ENCODE measurements at places on chromosomes 11 and 22.

DNA sequence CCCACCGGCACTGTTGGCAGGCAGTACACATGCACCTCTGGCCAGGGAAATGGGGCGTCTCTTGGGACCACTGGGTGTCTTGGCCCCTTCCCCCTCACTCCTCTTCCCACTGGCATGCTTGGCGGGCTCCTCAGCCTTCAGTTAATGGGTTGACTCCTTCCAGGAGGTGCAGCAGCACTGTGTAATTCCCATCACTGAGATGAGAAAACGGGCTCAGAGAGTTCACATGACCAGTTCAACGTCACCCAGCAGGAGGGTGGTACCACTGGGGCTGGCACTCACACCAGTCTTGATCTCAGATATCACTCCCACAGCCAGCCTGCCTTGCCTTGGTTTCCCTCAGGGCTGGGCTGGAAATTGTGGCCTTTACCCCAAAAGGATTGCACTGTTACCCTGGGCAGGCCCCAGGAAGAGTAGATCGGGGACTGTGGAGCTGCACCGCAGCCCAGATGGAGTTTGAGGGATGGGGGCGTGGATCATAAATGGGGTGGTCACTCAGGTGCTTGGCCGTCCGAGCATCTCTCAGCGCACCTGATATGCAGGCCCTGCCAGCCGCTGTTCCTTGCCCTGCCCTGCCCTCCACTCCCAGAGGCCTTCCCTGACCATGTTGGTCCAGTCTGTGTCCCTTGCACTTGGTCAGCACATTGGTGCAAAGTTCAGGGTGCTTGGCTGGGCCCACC lies 16.9 kb downstream of the CAPN5 start:
- DNase-seq: no peak

DNA sequence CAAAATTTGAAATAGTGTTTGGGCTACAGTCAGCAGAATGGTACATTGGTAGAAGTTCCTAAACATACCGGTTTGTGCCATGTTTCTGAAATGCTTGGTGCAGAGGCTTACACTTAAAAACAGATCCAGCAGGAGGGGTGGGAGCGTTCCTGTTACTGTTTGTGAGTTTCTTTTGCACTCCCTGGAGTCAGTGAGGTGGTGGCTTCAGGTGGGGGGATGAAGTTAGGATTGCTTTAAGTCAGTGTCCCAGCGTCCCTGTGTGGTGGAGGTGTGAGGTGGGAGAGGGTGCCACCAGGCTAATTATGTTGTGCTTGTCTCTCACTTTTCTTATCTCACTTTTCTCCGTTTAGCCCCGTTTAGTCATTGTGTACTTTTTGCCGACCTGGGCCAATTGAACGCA lies 9.7 kb downstream of the TNRC6B start:
- no peak for DNase-seq

DNA sequence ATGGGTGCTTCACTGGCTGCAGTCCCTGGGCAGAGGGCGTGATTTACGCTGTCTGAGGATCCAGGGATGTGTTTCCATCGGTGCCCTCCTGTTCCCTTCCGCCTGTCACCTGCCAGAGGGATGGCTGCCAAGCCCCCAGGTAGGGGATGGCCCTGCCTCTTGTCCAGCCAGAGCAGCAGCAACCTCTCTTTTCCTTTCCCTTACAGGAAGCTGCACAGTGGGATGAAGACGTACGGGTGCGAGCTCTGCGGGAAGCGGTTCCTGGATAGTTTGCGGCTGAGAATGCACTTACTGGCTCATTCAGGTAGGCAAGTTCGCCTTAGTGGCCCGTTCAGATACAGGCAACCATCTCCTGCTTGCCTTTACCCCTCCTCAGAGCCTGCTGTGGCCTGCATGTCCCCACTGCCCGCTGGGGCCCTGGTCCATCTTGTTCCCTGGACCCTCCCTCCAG lies 96.6 kb downstream of the ZBTB16 start:
- DNase-seq: no peak

- no peak for DNase-seq
Observed at GRCh38 chr22:25153961-25154666, 45.5 kb upstream of the CRYBB3 start.

GRCh38 chr22:35708917-35709316 lies 8.8 kb upstream of the APOL5 start:
- no peak for DNase-seq

DNA sequence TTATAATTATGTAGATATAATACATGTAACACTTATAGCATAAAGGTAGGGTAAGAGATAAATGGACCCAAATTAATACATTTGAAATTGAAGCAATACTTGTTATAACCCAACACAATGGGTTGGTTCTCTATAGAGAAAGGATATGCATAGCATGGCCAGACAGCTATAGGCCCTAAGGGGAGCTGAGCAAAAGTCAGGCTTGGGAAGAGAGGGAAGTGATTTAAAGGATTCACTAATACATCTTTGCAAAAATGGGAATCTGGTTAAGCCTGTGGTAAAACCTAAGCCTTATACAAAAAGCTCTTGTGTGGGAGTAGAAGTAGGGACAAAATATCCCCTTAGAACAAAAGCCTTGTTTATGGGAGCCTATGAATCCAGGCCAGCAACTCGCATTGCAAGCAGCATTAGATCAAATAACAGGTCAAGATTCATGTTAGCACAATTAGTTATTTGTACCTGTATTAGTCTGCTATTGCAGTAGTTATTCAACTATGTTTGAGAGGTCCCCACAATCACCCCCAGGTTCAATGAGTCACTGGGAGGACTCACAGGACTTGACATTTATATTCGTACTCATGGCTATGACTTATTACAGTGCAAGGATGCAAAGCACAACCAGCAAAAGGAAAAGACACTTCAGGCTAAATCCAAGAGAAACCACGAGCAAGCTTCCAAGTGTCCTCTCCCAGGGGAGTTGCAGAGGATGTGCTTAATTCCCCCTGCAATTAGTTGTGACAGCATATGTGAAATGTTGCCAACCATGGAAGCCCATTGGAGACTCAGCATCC lies 144.7 kb upstream of the LMO1 start:
- no peak for DNase-seq

DNA sequence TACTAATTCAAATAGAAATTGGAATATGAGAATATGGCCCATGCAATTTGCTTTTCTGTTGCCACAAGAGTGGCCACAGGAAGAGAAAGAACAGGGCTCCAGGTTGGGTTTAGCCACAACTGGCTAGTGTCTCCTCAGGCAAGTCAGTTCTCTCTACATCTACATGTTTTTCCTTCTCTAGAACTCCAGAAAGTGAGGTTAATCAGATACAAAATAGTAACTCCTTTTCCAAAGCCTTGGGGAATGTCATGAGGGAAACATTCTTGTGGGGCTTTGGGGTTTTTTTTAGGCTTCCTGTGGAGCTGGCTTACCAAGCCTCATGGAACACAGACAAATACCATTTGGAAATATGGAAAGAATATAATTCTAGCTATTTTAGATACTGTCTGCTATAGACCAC lies 161.6 kb downstream of the NAV2 start:
- DNase-seq: no peak

DNA sequence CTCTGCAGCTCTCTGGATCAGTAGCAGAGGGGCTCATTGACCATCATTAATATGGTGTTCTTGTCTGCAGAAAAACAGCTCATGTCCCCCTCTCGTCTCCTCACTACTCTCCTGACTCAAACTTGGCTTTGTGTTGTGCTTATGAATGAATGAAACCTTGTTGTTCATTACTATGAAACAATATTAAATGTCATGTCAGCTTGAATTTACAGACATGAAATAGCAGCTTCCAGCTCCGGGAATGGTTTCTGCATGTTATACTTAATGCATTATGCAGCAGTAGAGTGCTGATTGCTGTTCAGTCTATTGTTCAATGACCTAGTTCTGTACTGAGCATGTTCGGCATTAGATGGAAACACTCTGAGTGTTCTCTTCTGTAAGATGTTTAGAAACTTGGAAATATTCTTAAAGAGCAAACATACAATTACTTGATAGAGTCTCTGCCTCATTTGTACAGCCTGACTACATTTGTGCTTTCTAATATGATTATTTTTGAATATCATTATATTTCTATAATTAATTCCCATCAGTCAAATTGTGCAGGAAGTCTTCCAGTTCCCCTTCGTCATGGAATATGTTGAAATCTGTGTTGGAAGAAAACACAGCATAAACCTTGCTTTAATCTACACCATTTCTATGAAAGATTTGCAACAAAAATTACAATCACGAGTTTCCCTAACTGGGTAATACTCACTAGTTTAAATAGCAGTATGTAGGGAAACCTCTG lies 340.4 kb downstream of the SOX6 start:
- no peak for DNase-seq

DNA sequence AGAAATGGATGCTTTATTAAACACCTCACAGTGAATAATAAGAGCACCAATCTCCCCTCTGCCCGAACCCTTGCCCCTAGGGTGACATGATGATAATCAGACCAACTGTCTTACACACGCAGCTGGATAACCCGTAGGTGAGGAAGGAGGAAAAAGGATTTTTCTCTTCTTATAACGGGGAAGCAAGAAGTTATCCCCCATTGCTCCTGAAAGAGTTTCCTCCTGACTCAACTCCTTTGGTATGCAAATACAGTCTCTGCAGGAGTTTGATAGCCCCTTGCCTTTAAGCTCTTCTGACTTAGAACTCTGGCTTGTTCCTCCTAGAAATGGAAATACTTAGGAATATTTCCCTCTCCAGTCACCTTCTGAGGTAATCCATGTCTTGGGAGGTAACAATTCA lies 455.8 kb downstream of the TMEM135 start:
- DNase-seq: no peak

- DNase-seq: no peak
Observed at GRCh38 chr11:19738124-19738523, 25.5 kb downstream of the NAV2 start.

DNA sequence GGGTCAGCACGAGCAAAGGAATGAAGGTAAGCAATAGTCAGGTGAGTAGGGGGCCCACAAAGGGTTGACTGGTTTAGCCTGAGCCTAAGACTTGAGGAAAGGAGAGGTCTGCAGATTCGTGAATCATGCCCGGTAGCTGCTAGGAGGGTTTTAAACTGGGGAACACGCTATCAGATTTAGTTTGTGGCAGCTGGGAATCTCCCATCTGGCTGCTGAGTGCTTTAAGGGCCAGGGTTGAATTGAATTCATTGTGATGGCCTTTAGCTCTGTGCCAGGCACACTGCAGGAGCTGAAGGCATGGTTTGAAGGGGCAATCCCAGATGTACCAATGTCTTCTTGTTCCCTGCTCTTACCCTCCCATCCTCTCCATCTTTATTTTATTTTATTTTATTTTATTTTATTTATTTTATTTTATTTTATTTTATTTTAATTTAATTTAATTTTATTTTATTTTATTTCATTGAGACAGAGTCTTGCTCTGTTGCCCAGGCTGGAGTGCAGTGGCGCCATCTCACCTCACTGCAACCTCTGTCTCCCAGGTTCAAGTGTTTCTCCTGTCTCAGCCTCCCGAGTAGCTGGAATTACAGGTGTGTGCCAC lies 1.9 kb upstream of the NECTIN1 start:
- no peak for DNase-seq

DNA sequence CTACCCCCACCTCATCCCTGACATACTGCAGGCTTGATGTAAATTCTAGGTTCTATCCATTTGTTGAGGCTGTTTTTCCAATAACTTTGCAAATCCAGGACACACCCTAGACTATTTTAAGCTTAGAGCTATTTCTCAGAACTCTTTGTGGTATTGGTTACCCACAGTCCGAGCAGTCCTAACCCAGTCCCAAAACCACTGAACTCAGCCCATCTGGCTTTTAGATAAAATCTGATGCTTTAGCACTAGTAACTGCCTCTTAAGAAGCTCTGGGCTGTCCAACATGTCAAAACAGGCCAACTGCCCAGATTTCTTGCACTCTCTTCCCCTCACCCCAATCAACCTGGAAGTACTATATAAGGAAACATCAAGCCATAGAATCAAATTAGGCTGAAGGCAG lies 344.4 kb upstream of the CADM1 start:
- DNase-seq: no peak

GRCh38 chr11:47083913-47084312 lies 92.8 kb downstream of the ARFGAP2 start:
- DNase-seq: no peak

- no peak for DNase-seq
Observed at GRCh38 chr11:117281159-117281558, 10.0 kb upstream of the BACE1-AS start.

GRCh38 chr11:96964661-96965060 lies 574.8 kb downstream of the JRKL start:
- DNase-seq: no peak

GRCh38 chr11:108286370-108286769 lies 63.5 kb downstream of the ATM start:
- DNase-seq: no peak

DNA sequence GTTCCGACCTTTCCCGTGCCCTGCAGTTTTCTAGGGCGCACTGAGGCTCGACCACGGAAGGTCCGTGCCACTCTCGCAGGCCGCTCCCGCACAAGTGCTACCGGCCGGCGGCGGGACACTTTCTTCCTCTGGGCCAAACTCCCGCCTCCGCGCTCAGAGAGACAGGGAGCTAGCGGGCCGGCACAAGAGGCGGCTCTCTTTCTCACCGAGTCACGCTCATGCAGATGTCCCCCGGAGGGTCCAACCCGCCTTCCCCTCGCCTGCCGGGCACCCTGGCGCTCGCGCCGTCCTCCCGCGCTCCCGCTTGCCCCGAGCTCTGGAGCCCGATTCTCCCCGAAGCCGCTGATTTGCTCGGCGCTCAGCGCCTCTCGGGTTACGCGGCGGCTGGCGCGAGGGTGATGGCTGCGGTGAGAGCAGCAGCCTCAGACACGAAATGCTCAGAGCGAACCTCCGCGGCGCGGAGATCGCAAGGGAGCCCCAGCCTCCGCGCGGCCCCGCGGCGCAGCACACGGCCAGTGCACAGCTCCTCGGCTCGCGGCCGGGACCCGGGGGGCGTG lies 1.0 kb downstream of the LMO1 start:
- DNase-seq: peak; percentile 28
